ENCODE measurements at places on chromosomes 5 and 9.

- peak; percentile 52 for DNase-seq
Measured at GRCh38 chr9:93013856-93014582, 44.5 kb upstream of the SUSD3 start.

- DNase-seq = no peak
Measured at GRCh38 chr9:479304-479970, 264.8 kb downstream of the DOCK8 start.

- no peak for DNase-seq
Measured at GRCh38 chr5:58629271-58630159, 46.6 kb downstream of the RAB3C start.

DNA sequence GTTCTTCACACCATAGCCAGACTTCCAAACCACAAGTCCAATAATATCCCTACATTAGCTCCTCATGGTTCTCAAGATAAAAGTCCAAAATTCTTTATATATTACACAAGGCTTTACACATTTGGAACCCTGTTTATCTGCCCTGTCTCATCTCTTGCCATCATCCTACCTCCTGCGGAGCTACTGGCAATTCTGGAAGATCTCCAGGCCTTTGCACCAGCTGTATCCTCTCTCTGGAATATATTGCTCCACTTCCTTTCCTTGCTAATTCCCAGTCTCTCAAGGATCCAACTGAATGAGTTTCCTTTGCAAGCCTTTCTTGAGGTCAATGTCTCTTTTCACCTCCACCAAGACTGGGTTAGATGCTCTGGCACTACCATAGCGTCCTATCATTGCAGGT, 41.3 kb upstream of the MIER3 start:
- DNase-seq = no peak

GRCh38 chr9:135622415-135623020, 16.8 kb downstream of the GLT6D1 start:
- DNase-seq = no peak

GRCh38 chr5:150106674-150107426, 20.5 kb upstream of the CSF1R start:
- no peak for DNase-seq

Data from tibial artery (tissue), 4 donors.